IMR-90 (cell line): ENCODE measurements at places on chromosomes 16 and 17. TPM values are rescaled to one million over a fixed set of nuclear protein-coding genes. Genes with fewer than 3 reads are reported as not detected.

Gene GPR179
- total RNA-seq = not detected in 2 replicates

Gene EXOC3L1
- not detected in 2 replicates for total RNA-seq

- H3K4me1 ChIP-seq = no peaks in the 10 kb centered on the region
- H3K4me3 ChIP-seq = no peak overlapping the region
- H3K36me3 ChIP-seq = no peaks in the 10 kb centered on the region
- no peak for DNase-seq
Measured at GRCh38 chr16:52034830-52035229, 512.1 kb downstream of the TOX3 start.

- no peak overlapping the region for H3K27ac ChIP-seq
- no peak overlapping the region for H3K4me3 ChIP-seq
- DNase-seq = no peak
- H3K4me1 ChIP-seq = peaks cover 14% of the 10 kb centered on the region
- H3K36me3 ChIP-seq = no peaks in the 10 kb centered on the region
Measured at GRCh38 chr16:66054095-66054494, 312.4 kb upstream of the CDH5 start.

- H3K27me3 ChIP-seq = no peaks in the 10 kb centered on the region
- H3K4me3 ChIP-seq = no peak overlapping the region
- H3K4me1 ChIP-seq = peaks cover 4% of the 10 kb centered on the region; the same call in 1 of the 2 replicates
Measured at GRCh38 chr17:65008882-65009281, 47.7 kb downstream of the GNA13 start.

DNA sequence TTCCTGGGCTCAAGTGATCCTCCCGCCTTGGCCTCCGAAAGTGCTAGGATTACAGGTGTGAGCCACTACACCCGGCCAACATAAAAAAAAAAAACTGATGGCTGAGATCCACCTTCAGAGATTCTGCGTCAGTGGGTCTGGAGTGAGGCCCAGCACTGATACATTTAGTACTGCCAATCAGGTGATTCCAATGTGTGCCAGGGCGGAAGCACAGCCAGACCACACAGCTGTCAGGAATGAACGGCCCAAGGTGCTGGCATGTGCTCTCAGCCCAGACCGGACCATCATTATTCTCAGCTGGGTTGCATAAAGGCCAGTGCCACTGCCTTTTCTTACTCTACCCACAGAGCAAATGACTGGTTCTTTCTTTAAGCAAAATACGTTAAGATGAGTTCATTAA lies 1.2 kb upstream of the BCO1 start:
- no peaks in the 10 kb centered on the region for H3K4me1 ChIP-seq
- no peaks in the 10 kb centered on the region for H3K36me3 ChIP-seq
- no peak overlapping the region for H3K27ac ChIP-seq
- H3K27me3 ChIP-seq = peaks cover 2% of the 10 kb centered on the region; the same call in 1 of the 2 replicates

Gene TMEM98
- total RNA-seq = 129 and 173 TPM in 2 replicates

Gene KRT31
- total RNA-seq = not detected in 2 replicates

Gene TEX14
- not detected in 2 replicates for total RNA-seq

DNA sequence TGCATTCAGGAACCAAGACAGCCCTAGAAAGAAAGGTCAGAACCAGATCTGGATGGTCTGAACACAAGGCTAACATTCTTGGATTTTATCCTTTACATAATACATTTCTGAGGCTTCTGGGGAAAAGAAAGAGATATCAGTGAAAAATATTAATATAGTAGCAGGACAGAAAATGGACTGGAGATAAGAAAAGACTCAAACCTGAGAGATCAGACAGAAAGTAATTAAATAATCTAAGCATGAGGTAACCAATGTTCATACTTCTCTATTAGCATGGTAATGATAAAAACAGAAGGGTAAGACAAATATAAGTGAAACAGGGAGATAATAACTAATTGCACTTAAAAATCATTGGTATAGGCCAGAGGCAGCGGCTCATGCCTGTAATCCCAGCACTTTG lies 5.5 kb downstream of the TRIM37 start:
- no peak overlapping the region for H3K4me3 ChIP-seq
- H3K36me3 ChIP-seq = peaks cover 4% of the 10 kb centered on the region; the same call in 1 of the 2 replicates
- H3K4me1 ChIP-seq = no peaks in the 10 kb centered on the region
- no peak for DNase-seq
- no peaks in the 10 kb centered on the region for H3K27me3 ChIP-seq

DNA sequence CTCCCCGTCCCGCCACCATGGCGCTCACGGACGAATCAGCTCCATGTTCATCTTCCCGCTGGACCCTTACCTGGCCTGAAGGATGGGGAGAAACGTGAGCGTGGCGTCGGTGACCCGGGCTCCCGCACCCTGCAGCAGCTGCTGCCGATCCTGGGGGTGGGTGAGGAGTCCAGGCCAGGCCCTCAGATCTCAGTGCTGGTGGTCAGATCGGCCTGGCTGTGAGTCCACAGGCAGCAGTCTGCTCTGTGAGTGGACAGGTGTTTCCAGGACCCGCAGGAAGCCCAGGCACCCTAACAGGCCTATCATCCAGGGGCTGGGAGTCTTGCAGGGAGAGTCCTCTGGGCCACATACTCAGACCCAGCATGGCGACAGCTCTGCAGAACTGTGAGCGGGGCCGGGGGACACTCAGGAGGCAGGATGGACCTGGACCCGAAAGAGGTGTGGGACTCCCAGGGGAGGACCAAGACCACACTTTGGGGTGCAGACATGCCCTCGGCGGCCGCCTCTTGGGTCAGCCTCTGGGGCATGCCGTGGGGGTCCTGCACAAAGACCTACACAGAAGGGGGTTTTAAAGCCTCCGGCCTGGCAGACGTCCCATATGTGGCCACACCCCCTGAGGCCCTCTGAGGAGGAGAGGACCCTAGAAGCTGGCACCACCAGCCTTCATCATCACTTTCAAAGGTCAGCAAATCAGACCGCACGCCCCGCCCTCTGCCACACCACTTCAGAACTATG lies 27.2 kb upstream of the ZNF469 start:
- 0 out of 2 replicates have a peak, but pooled peaks cover 2% of the 10 kb centered on the region for H3K4me1 ChIP-seq
- no peak for DNase-seq
- H3K36me3 ChIP-seq = no peaks in the 10 kb centered on the region

Gene APOBR
- total RNA-seq = not detected in 2 replicates

Gene NGFR
- total RNA-seq = 0.18 TPM in 1 of 2 replicates, not detected in the other

DNA sequence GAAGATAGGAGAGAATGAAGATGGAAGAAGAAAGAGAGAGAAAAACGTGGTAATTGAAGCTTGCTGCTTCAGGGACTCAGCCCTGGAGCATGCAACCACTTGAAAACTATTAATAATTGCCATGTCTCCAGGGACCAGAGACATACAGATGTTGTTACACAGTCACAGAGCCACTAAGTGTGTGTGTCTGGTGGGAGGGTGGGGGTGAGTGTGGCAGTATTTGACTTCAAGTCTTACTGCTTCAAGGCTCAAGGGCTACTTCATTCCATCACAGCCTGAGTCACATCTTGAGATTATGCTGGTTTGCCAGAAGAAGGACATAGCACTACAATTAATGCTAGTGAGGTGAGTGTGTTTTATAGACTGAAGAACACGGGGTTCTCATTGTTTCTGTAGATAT lies 202.2 kb downstream of the CDH8 start:
- H3K27ac ChIP-seq = no peak overlapping the region
- H3K27me3 ChIP-seq = no peaks in the 10 kb centered on the region
- H3K4me3 ChIP-seq = no peak overlapping the region
- no peaks in the 10 kb centered on the region for H3K4me1 ChIP-seq
- no peaks in the 10 kb centered on the region for H3K36me3 ChIP-seq
- DNase-seq = no peak

GRCh38 chr17:9037736-9038135 lies 16.4 kb downstream of the NTN1 start:
- no peak overlapping the region for H3K27ac ChIP-seq
- H3K4me1 ChIP-seq = no peaks in the 10 kb centered on the region
- H3K36me3 ChIP-seq = no peaks in the 10 kb centered on the region

DNA sequence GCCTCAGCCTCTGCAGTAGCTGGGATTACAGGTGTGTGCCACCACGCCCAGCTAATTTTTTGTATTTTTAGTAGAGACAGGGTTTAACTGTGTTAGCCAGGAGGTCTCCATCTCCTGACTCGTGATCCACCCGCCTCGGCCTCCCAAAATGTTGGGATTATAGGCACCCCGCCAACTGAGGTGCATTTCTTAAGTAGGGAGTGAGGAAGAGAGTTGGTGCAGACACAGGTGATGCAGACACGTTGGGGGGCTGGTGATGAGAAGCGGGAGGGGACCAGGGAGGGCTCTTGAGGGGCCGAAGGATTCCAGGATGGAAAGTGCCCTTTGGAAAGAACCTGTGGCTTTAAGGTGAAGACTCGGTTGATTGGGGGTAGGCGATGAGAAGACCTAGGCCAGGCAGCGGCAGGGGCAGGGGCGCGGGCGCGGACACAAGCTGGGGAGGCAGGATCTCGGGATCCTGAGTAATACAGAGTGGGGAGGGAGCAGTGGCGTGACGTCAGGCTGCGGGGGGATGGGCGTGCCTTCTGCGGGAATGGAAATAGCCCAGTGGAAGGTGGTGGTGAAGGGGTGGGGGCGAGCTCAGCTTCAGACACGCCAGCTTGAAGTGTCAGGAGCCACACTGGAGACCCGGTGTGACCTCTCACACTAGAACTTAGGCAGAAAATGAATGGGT lies 2.5 kb upstream of the ATP6V0C start:
- no peaks in the 10 kb centered on the region for H3K27me3 ChIP-seq
- no peaks in the 10 kb centered on the region for H3K36me3 ChIP-seq
- H3K4me3 ChIP-seq = no peak overlapping the region
- DNase-seq = peak; percentile 71

- no peaks in the 10 kb centered on the region for H3K36me3 ChIP-seq
- H3K4me1 ChIP-seq = peaks cover 14% of the 10 kb centered on the region
- no peak overlapping the region for H3K27ac ChIP-seq
- H3K4me3 ChIP-seq = no peak overlapping the region
Measured at GRCh38 chr16:82703161-82703560, 76.4 kb downstream of the CDH13 start.

DNA sequence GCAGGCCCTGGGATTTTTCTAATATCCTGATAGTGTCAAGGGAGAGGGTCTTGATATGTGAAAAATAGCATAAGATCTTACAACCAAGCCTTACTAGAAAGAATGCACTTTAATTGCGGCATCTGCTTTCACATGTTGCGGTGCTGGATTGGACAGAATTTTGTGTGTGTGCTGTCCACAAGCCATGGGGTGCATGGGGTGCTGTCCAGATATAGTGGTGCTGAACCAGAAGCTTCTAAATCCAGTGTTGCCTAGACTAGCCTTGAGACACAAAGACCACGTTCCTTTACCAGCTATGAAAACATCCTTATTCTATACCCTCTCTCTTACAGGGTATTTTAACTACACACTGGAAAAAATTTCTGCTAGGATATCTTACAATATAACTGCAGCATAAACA lies 244.0 kb downstream of the TMEM114 start:
- DNase-seq = no peak
- H3K27me3 ChIP-seq = no peaks in the 10 kb centered on the region
- H3K4me1 ChIP-seq = no peaks in the 10 kb centered on the region
- no peak overlapping the region for H3K27ac ChIP-seq
